ENCODE measurements at places on chromosomes 13 and 19.

- DNase-seq, result peak; percentile 73
Observed at GRCh38 chr13:97853550-97853949, 99.9 kb upstream of the IPO5 start.

- no peak for DNase-seq
Observed at GRCh38 chr13:83975655-83976165, 93.4 kb upstream of the SLITRK1 start.

- peak; percentile 94 for DNase-seq
Observed at GRCh38 chr19:57527136-57527881, at the start of gene ZNF549. Gene ZNF549, plus strand, starts transcription at chr19:57527356. Its CDS starts 218 bp downstream, at chr19:57527574.

GRCh38 chr19:47417107-47417745, 2.1 kb downstream of the MEIS3 start:
- DNase-seq, result no peak

- DNase-seq, result no peak
Observed at GRCh38 chr19:3137119-3137518, 1.3 kb downstream of the GNA15 start.

- DNase-seq, result peak; percentile 80
Observed at GRCh38 chr19:4744451-4745174, 21.0 kb upstream of the DPP9 start.

- DNase-seq, result no peak
Observed at GRCh38 chr13:77412116-77412635, 85.3 kb upstream of the MYCBP2 start.

- DNase-seq, result peak; percentile 58
Observed at GRCh38 chr13:97231829-97232196, 9.7 kb downstream of the MBNL2 start.

DNA sequence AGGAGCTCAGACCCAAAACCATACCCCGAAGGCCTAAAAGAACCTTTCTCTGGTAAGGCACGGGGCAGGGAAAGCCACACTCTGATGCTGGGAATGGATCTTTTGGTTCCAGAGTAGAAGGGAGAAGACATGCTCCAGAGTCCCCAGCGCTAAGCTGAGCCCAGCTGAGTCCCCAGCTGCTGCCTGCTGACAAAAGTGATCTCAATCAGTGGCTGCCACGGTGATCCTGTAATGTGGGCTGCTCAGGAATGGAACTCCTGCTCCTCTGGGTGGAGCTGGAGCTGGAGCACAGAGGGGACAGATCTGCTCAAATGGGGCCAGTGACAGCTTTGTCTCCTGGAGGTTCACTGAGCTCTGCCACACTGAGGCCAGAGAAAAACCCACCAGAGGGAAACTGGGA, 70.5 kb downstream of the MLLT1 start:
- DNase-seq, result no peak

DNA sequence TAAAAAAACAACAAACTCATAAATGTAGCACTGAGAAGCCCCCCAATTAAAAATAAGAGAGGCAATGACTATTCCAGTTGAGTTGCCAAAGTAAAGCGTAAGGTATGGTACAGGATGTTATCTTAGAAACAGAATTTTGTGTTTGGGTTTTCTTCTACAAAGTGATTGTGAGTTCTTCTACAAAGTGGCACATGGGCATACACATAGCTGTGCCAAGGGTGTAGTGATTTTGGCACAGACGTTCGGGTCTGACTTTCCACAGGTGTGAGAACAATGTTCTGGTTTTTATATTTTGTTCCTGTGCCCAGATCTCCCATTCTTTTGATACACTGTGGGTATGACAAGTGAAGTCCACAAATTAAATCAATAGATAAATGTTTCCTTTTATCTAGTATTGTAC, 190.1 kb upstream of the CSNK1A1L start:
- no peak for DNase-seq

GRCh38 chr13:29496241-29496712, 99.2 kb downstream of the SLC7A1 start:
- DNase-seq, result no peak

- DNase-seq, result peak; percentile 20
Observed at GRCh38 chr19:3665681-3666544, 34.4 kb downstream of the PIP5K1C start.

- DNase-seq, result no peak
Observed at GRCh38 chr19:58394821-58395219, 636 bp upstream of the RNF225 start.

GRCh38 chr13:48493851-48494250, 39.0 kb downstream of the RCBTB2 start:
- no peak for DNase-seq

DNA sequence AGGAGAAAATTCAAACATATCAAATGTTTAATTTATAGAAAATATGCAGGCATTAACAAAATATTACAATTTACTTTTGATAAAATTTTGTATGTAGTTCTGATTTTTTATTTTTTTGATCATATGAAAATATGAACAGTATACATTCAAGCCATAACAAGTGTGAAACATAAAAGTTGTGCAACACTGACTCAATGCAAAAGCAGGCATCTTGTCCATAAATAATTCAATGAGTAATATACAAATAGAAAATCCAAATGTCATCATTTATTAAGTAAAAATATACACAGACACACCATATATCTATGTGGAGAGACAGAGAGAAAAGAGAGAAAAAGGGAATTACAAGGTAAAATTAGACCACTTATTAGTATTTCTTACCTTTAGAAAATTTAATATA, 1183.9 kb downstream of the SLITRK1 start:
- peak; percentile 6 for DNase-seq

DNA sequence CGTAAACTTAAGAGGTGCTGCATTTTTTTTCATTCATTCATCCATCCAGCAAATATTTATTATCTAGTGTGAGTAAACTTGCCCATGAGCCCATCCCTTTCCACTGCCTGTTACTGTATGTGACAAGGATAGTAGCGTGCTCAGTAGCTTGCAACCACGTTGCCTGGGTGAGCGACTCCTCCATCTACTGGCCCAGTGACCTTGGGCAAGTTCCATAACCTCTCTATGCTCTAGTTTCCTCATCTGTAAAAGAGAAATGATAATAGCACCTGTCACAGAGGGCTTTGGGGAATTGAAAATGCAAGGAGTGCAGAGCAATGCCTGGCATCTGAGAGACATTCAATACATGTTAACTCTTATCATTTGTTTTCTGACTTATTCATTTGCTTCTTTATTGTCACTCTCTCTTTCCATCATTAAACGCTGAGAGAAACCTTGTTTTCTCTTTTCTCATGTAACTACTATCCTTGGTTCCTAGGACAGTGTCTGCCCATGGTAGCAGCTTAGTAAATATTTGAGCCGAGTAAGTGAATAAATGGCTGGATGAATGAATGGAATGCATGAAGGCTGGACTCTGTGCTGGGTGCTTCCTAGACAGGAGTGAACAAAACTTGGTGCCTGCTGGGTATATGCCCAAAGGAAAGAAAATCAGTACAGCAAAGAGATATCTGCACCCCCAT, 19.9 kb downstream of the LRCH1 start:
- DNase-seq, result no peak

- no peak for DNase-seq
Observed at GRCh38 chr19:56619121-56619520, 23.8 kb upstream of the SMIM17 start.

- no peak for DNase-seq
Observed at GRCh38 chr19:48673436-48674100, 751 bp upstream of the NTN5 start.

- no peak for DNase-seq
Observed at GRCh38 chr19:41864374-41864773, 4.3 kb downstream of the RPS19 start.

DNA sequence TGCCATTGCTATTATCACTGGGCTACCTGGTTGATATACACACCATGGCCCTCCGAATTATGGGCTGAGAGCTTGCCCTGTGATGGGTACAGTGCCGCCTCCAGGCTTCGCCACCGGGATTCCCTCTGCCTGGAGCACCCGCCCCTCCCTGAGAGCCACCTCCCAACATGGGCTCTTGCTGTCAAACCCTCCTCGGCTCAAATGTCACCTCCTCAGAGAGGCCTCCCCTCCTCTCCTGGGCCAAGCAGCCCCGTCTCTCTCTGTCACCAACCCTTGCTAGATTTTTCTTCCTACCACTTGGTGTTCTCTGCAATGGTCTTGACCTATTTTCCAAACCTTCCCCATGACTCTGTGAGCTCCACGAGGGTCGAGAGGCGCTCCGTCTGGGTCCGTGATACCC, 12.2 kb upstream of the TLE2 start:
- no peak for DNase-seq

- DNase-seq, result no peak
Observed at GRCh38 chr13:94974015-94974951, 261.9 kb upstream of the SOX21 start.

DNA sequence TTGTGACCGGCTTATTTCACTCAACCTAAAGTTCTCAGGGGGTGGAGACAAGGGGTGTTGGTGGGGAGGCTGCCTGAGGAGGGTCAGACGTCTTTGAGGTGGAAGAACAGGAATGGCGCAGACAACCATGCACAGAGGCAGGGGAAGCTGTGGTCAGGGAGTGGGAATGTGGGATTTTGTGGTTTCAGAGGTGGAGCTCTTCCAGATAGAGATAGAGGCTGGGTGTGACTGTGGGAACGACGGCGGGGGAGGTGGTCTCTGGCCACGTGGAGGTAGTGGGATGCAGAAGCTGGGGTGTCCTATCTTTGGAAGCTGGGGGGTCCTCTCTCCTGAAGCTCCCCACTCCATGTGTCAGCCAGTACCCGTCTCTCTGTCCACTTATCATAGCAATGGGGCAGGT, 7.8 kb upstream of the KLK14 start:
- no peak for DNase-seq

DNA sequence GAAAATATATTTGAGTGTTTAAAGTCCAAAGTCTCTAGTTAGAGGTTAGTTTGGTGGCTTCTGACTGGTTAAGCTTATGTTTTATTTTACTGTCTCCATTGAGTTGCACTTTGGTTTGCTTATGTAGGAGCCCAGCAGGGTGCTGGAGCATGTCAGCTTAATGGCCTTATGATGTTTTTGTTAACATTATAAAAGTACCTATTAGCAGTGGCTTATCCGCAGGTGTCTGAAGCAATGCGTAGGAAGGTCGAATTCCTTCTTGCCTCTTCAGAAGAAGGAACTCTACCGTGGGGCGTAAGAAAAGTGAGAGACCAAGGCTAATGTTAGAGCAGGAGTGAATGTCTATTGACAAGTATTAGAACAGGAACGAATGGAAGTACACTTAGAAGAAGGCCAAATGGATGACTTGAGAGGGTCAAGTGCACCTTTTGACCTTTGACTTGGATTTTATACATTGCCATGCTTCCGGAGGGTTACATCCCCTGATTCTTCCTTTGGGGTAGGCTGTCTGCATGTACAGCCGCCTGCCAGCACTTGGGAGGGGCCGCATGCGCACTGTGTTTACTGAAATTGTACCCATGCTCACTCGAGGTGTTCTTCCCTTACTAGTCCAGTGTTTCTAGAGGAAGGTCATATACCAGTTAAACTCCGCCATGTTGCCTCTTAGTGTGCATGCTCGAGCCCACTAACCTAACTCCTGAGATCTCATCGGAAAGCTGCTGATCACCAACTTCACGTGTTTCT, 793.9 kb upstream of the PCDH9 start:
- no peak for DNase-seq

- DNase-seq, result no peak
Observed at GRCh38 chr13:48562296-48563066, 29.6 kb upstream of the RCBTB2 start.

GRCh38 chr13:93268327-93269028, 41.9 kb downstream of the GPC6 start:
- no peak for DNase-seq

GRCh38 chr19:56341948-56342347, 27.3 kb upstream of the ZSCAN5A start:
- no peak for DNase-seq

- DNase-seq, result peak; percentile 96
Observed at GRCh38 chr19:36489118-36489919, at the start of gene ZNF566. Gene ZNF566, minus strand, starts transcription at chr19:36489561. Its CDS starts 13,004 bp downstream, at chr19:36476557.

DNA sequence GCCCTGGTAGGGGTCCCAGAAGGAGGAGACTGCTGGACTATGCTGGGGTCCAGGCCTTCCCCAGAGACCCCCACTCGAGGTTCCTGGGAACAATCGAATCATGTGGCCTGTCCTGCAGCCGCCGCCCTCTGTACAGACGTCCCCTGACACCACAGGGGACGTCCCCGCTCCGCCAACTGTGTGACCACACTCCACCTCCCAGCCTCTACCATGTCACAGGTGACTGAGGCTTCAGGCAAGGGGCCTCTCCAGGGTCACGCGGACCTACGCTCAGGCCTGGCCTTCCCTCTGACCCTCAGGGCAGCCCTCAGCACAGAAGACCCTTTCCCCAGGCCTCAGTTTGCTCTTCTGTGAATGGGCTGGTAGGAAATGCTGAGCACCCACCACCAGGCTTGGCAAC, 13.1 kb upstream of the TMEM161A start:
- no peak for DNase-seq

DNA sequence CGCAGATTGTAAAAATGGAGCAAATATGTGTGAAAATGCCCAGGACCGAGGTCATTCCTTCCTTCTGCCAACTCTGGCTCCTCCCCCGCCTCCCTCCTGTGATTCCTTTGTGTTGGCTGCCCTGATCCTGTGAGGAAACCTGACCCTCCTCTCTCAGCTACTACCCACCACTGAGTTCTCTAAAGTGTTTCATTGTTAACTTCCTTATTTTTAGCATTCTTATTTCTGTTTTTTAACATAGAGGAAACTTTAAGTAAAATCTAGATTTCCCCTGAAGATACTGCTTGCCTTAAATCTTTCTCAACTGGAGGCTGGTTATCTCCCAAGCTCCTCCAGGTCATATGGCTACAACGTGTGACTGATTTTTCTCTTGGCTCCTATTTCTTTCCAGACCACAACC, 21.7 kb upstream of the FBXL3 start:
- DNase-seq, result no peak

GRCh38 chr13:112828082-112828699, 138.4 kb downstream of the ATP11A start:
- no peak for DNase-seq

DNA sequence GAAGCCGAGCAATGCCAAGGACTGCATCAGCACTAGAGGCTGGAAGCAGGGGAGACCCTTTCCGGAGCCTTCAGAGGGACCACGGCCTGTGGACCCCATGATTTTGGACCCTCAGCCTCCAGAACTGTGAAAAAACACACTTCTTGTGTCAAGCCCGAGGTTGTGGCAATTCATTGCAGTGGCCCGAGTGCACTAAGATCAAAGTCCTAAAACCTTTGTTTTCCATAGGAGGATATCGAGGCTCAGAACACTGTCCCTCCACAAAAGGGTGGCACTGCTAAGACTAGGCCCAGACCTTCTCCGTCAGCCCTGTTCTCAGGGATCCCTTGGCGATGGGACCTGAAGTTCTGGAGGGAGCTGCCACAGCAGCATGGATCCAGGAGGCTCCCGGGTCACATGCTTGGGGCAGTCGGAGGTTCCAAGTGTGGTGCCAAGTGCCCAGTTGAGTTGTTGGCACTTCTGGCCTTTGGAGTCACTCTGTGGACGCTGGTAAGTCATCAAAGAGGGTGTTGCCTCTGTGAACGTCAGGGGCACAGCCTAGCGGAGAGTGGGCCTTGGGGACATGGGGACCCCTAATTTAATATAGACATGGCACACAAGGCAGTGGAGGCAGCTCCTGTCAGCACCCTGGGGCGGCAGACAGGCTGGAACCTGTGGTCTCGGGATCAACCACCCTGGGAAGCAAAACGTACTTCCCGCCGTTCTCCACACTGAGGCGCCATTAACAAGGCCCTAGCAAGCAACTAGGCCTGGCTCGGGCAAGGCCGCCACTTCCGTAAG, 199.2 kb downstream of the COL4A1 start:
- no peak for DNase-seq

GRCh38 chr13:21402586-21403307, 56.4 kb downstream of the ZDHHC20 start:
- DNase-seq, result peak; percentile 35

GRCh38 chr13:37085606-37086005, 19.9 kb downstream of the CSNK1A1L start:
- no peak for DNase-seq

Measured in fibroblast of skin of back (primary cell).